ENCODE measurements at places on chromosomes 6 and 20.

DNA sequence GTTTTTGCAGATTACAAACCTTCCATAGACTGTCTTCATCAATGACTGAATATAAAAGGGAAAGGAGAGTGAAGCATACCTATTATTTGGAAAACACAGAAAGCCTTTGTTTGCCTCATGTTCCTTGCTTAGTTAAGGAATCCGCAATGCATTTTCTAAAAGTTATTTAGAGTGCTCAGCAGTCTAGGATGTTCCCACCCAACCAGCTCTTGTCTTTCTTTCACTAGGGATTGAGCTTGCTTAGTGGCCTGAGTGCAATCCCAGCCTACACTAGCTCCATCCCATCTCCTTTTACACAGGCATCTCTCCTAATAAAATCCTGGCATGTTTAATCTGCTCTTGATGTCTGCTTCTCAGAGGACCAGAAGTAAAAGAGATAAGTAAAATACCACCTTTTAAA lies 850.5 kb upstream of the GJE1 start:
- DNase-seq, result no peak

- no peak for DNase-seq
These were observed 3.9 kb upstream of the NECAB3 start for GRCh38 chr20:33677991-33678702.

DNA sequence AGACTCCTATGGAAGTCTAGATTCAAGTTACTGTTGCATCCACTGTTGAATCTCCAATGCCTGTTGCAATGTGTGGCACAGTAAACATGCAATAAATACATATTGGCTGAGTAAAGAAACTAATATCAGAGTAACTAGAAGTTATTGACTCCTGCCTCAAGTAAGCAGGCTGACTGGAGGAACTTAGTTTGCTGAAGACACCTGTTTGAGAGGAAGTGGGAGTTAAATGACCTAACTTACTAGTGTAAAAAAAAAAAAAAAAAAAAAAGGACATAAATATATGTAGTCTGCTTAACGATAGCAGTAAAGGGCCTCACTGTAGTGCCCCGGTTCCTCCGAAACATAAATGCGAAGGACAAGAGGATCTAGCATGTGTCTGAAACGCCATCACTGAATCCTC lies 249.8 kb upstream of the PRDM1 start:
- no peak for DNase-seq

- DNase-seq, result no peak
These were observed 2.6 kb downstream of the MCUR1 start for GRCh38 chr6:13811627-13812358.

- DNase-seq, result no peak
These were observed 6.1 kb upstream of the PSORS1C2 start for GRCh38 chr6:31144970-31145340.

GRCh38 chr6:80403365-80403764 lies 296.9 kb downstream of the BCKDHB start:
- DNase-seq, result no peak

DNA sequence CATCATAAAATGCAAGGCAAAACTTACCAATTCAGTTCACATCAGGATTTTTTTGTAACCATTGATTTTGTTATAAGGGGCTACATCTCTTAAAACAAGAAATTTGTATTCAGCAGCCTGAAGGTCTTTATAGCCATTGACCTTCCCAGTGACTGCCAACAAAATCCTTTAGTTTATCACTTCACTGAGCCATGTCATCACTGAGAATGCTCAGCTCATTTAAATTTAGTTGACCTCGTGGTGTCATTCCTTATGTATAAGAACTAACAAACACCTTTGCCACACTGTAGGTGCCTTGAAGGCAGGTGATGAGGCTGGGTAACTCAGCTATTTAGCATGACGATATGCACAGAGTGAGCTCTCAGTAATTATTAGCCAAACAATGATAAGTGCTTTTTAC lies 77.7 kb downstream of the GRM1 start:
- no peak for DNase-seq

DNA sequence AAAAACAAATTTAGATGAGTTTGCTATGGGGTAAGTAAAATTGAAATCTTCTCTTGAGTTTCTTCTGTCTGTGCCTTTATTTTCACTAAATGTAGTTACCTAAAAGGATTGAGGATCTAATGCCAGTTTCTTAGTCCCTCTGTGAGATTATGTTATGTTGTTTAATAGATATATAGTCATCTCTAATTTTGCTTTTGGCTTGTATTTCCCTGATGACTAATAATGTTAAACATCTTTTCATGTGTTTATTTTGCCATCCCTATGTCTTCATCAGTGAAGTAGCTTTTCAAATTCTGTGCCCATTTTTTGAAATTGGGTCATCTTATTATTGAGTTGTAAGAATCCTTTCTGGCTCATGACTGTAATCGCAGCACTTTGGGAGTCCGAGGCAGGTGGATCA lies 13.7 kb downstream of the QRSL1 start:
- no peak for DNase-seq

DNA sequence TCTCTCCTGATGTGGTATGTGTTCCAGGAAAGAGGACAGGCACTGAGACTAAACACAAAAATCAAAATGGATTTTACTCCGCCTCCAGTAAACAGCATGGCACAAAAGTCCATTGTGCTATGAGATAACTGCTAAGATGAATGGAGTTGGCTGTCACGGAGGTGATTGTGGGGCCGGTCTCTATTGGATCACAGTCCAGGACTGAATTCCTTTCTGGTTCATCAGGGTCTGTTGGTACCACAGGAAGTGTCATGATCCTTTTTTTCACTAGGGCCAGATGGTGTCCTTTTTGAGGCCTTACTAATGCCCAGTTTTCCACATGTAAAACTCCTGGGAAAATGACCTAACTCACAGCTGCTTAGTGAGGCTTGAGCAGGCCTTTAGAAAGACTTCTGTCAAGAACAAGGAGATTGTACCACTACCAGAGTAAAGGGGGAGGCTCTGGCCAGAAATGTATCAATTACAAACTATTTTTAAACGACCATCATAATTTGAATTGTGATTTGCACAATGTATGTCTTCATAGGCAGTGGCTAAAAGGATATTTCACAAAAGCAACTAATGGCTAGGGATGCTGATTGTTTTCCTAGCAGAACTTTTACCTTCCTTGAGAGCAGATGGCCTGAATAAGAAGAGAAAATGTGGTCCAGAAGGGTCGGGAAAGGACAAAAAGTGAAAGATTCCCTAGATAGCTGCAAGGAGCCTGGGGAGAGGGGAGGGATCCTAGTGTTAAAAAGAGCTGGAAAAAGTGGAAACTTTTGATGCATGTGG lies 192.2 kb upstream of the POU3F2 start:
- no peak for DNase-seq

DNA sequence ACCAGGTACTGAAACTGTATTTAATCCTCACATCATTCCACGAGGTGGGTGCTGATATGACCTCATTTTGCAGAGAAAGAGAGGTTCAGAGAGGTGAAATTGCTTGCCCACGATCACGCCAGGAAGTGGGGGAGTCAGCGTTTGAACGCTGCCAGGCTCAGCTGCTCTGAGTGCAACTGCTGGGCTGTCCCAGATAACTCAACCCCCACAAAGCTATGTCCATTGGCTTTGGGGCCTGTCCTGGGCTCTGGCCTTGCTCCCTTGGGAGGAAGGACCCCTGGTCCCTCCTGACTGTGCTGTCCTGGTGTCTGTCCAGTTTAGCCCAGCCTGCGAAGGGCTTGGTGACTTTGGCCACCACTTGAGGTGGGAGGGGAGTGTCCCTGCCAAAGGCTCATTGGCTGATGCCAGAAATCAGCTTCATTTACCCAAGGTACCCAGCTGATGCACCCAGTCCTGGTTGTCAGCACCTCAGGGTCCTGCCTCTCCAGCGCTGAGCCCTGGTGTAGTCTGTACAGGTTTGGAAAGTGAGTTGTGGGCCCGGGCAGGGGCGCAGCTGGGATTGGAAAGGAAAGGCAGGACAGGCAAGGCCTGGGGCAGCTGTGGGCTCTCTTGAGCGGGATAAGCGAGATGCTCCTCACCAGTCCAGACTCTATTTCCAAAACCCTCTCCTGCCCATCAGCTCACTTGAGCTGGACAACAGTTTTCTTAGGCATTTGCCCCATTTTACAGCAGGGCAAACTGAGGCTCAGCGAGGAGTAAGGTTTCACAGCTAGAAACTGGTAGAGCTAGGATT lies 38.5 kb downstream of the SUN5 start:
- no peak for DNase-seq
